ENCODE measurements at places on chromosomes 16 and 17. TPM values are rescaled to one million over a fixed set of nuclear protein-coding genes. Genes with fewer than 3 reads are reported as not detected.

DNA sequence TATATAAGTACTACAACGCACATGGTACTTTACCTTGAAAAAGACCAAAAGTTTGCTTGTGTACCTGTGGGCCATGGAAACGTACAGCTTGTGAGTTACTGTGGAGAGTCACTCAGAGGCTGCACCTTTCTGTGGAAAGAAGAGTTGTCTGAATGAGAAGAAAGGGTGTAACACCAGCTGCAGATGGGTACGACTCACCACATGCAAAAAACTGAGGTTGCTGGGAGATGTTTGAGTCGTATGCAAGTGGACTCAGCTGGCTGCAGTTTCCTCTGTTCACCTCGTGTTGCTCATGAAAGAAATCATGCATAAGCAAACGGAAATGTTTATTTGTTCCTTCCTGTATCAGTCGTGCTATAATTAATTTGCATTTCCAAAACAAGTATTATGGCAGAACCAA is 22.4 kb upstream of the DYNLRB2 start:
- no peak for DNase-seq

Gene ATP1B2
- 5.7 TPM for total RNA-seq

Gene TSPAN10
- not detected for total RNA-seq

DNA sequence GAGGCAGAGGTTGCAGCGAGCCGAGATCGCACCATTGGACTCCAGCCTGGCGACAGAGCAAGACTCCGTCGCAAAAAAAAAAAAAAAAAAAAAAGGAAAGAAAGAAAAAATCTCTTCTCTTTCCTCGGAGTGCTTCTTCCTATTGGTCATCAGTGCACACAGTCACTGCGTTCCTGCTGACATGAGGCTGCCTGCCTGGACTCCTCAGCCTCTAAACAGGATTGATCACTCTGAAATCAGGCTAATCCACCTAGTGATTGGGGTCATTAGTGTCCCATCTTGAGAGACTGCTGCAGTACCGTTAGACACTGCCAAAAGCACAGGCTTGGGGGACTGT is 30.8 kb downstream of the PLCD3 start:
- DNase-seq = no peak

Data from psoas muscle (tissue), 8 donors.